GM23338 (cell line): ENCODE measurements at places on chromosomes 1 and 21.
A peak's percentile ranks its signal among the peaks of the same experiment; 100 is the strongest.

- DNase-seq = no peak
Observed at GRCh38 chr1:160888926-160889325, 3.9 kb upstream of the ITLN1 start.

GRCh38 chr1:160807247-160807646 lies 11.3 kb downstream of the LY9 start:
- no peak for DNase-seq

DNA sequence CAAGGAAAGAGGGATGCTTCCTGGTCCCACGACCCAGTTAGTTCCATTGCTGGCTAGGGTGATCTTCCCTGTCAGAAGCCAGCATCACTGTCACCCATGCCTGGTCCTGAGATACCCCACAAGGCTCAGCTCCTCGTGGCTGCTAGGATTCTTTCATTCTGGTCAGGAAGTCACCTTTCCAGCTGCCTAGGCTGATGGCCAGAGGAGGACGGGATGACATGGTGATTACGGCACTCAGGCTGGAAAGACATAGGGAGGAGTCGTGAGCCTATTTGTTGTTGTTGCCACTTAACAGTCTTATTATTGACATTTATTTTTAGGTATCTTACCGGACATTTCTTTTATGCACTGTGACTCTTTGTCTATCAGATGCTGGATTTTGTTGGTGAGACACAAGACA lies 20.0 kb upstream of the MAPKAPK2 start:
- no peak for DNase-seq

GRCh38 chr1:24536391-24536840 lies 19.5 kb upstream of the NCMAP start:
- no peak for DNase-seq

DNA sequence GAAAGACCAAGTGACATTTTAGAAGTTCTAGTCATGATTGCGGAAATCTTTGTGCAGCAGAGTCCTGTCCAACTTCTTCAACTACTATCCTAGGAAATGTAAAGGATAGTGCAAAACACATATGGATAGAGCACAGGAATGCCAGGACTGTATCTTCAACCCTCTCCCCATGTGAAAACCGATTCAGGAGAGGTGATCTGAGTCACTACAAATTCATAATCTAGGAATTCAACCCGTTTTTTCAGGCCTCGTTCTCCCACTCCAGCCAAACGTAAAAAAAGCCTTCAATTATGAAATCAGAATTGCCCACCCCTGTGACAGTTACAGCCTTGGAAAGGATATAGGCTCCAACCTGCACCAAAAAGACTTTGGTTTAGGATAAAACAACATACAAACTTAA lies 52.9 kb upstream of the RGS1 start:
- no peak for DNase-seq

DNA sequence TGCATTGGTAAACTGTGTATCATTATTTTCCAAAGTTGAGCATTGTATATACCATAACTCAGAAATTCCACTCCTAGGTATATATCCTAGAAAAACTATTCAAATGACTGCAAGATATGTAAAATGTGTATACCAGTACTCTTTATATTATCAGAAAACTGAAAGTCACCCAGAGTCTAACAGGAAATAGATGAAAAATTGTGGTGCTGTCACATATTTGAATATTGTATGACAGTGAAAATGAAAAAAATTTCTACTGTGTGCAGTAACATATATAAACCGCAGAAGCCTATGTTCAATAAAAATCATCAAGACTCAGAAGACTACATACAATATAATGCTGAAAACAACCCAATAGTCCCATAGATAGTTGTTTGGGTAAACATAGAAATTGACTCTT lies 74.4 kb upstream of the LYPLAL1 start:
- DNase-seq = no peak

GRCh38 chr1:34369701-34370455 lies 193.2 kb downstream of the C1orf94 start:
- no peak for DNase-seq

DNA sequence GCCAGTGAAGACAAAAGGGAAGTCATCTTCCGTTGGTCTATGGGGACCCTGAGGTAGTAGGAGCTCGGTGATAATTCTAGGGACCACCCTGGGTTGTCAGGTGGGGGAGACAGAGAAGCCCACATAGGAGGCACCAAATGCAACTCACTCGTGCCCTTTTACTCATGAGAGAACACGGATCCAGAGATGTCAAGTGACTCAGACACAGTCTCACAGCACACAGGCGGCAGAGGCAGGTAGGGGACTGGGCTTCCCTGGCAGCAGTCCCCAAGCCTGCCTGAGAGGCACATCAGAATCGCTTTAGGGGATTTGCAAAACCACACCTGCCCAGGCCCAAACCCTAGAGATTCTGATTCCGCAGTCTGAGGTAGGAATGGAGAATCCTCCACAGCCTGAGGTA lies 31.3 kb upstream of the RUNX3 start:
- no peak for DNase-seq

DNA sequence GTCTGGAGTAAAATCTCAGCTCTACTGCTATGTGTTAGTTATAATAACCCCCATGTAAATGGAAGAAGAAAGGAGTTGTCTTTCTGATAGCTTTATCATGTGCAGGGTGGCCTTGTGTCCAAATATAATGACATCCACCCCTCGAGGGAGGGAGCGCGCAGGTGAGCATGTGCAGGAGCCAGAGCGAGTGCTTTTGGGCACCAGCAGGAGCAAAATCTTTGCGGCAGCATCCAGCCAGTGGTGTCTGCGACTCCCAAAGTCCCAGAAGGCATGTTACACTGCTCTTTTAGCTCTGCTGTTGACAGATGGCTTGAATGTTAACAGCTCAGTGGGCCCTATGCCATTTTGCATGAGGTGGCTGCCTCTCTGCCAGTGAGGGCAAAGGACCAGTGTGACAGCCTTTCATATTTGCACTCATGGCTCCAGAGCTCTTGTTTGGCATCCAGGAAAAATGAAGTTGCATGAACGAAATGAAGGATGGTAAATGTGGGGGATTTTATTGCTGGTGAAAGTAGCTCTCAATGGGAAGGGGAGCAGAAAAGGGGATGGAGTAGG lies 146.7 kb downstream of the HMCN1 start:
- DNase-seq = no peak

- no peak for DNase-seq
Observed at GRCh38 chr1:183859831-183860230, 54.9 kb downstream of the RGL1 start.

- DNase-seq = no peak
Observed at GRCh38 chr1:71039661-71040262, 7.9 kb downstream of the PTGER3 start.

DNA sequence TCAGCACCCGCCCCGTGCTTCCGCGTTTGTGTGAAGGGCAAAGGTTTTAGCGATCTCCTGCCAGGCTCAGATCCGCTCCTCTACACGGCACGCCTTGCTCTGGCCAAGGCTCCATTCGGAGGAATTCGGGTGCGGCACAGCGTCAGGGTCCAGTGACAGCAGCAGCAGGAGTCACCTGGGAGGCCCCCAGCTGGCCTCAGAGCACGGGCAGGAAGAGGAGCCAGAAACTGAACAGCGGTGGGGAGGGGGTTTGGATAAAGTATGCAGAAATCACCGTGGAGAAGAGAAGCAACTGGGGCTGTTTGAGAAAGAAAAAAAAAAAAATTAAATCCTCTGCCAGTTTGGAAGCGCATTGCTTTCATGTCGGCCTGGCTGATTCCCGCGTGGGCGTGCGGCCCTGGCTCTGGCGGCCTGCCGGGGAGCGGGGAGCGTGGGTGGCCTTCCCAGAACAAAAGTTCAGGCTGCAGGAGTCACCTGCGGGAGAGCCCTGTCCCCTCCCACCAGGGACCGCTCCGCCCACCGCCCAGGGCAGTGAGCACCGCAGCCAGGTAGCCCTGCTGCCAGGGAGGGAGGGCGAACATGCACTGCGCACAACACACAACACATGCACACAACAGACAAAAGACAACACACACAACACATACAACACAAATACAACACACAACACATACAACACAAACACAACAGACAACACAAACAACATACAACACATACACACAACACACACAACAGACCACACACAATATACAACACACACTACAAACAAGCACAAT lies 107.6 kb downstream of the ETS2 start:
- DNase-seq = peak; percentile 78

GRCh38 chr1:981955-982558 lies at the start of gene PERM1:
Gene PERM1, minus strand, starts transcription at chr1:982093. Its CDS starts 1,064 bp downstream, at chr1:981029.
- DNase-seq = no peak

DNA sequence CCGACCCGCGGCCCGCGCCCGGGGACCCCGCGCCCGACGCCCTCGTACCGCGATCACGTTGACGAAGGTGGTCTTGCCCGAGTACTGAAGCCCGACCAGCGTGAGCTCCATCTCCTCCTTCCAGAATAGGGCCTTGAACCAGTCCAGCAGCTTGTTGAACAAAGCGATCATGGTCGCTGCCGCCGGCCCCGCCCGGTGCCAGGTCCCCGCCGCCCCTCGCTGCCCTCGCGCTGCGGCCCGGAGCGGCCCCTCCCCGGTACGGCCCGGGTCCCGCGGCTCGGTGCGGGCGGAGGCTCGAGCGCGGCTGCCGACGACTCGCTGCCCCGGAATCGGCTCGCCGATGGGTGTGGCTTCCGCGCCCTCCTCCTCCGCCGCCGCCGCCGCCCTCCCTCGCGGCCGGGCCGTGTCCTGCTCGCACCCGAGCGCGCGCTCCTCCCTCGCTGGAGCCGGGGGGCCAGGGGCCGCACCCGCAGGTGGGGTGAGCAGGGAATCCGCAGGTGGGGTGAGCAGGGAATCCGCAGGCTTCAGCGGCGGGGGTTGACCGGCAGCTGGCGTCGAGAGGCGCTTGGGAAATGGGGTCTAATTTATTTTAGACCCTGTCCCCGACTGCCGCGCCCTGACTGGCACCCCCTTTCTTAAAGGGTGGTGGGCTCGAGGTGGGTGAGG lies at the start of gene ARL8A:
TSS of gene ARL8A (minus strand) at position 336 of the 666 bp plus-strand sequence. CDS start at position 171, 165 bp downstream.
- peak; percentile 75 for DNase-seq

- no peak for DNase-seq
Observed at GRCh38 chr1:31397360-31398095, 15.5 kb upstream of the SERINC2 start.

DNA sequence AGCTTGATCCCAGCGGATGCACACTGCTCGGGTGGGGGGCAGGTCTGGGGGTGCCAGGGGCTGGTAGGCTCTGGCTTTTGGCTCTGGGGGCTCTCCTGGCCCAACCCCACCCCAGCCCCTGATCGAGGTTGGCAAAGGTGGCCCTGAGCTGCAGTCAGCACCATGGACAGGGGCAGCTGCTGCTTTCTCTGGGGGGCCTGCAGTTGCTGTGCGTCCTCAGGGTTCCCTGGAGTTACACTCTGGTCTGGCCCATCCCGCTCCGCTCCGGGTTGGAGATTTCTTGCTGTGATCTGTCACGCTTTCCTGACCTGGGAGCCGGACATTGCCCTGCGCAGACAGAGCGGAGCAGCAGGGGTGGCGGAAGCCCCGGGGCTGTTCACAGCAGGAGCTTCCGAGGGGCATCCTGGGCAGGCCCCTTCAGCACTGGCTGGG lies 8.0 kb upstream of the PLCH2 start:
- peak; percentile 75 for DNase-seq

DNA sequence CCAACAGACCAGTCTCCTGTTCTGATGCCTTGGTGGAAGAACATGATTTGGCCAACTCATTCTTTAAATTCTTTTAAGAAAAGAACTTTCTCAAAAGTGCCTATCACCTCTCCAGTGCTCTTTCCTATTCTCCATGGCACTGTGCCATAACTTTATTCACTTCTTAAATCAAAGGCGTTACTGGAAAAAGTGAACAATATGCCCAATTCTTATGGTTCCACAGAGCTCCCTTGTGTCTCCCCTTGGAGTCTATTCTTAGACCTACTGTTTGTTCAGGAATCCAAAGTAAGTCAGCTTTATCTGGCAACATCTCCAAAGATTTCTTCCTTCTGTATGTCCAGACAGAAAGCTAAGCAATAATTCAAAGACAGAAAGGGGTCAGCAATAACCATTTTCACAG lies 111.9 kb upstream of the MAGI3 start:
- DNase-seq = no peak

GRCh38 chr1:233587958-233588799 lies 25.7 kb upstream of the KCNK1 start:
- peak; percentile 59 for DNase-seq

- DNase-seq = no peak
Observed at GRCh38 chr1:89125240-89125912, 538 bp downstream of the GBP2 start.

GRCh38 chr1:63555480-63555879 lies 32.2 kb downstream of the EFCAB7 start:
- DNase-seq = no peak

DNA sequence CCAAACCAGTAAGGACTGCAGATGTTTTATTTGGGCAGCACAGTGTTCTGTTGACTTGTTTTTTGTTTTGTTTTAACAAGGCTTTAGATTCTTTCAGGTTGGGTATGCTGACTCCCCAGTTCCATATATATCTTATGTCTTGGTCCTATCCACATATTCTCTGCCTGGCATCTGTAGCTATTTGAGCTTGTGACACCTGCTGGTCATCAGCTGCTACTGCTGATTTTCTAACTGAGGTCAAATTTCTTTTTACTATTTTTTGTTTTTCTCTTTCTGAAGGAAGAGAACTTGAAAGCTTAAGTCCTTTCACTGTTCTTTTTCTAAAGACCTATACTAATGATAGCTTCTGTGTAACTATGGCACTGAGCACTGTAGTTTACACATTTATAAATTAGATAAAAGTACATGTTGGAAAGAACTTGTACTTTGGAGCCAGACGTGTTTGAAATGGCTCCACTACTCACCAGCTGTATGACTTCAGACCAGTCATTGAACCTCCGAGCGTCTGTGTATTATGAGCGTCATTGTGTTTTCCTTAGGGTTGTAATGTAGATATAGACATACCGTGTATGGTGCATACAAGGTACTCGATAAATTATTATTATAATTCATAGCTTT lies 109.4 kb downstream of the NRDC start:
- DNase-seq = peak; percentile 80

- DNase-seq = no peak
Observed at GRCh38 chr1:201764166-201764565, 64.8 kb upstream of the IPO9 start.

DNA sequence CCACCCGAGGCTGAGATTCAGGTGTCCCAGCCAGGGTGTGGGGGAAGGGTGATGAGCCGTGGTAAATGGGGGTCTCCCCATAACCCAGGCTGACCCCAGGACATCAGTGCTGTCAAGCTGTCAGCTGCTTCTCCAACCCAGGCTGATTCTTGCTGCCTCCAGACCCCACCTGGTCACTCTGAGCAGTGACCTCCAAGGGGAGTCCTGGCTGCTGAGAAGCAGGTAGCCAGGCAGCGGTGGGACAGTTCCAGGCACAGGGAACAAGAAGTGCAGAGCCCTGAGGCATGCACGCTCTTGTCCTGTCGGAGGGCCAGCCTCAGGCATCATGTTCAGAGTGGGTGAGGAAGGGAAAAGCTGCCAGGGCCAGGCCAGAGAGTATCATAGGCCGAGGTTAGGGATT lies 1.1 kb downstream of the ESPN start:
- no peak for DNase-seq

GRCh38 chr1:227735539-227736285 lies 477 bp downstream of the SNAP47 start:
- no peak for DNase-seq
